ENCODE measurements at places on chromosomes 6 and 20.

GRCh38 chr20:8932192-8933165 is 136.4 kb upstream of the PLCB4 start:
- DNase-seq: no peak

GRCh38 chr6:25757936-25758642 is 3.5 kb downstream of the SLC17A4 start:
- no peak for DNase-seq

- DNase-seq: no peak
Observed at GRCh38 chr6:11853678-11854407, 75.2 kb upstream of the ADTRP start.

- DNase-seq: no peak
Observed at GRCh38 chr6:142307963-142308748, 6.3 kb downstream of the ADGRG6 start.

- DNase-seq: no peak
Observed at GRCh38 chr20:35192118-35192872, 20.4 kb downstream of the PROCR start.

GRCh38 chr6:53440336-53440945 is 91.7 kb upstream of the ELOVL5 start:
- no peak for DNase-seq

DNA sequence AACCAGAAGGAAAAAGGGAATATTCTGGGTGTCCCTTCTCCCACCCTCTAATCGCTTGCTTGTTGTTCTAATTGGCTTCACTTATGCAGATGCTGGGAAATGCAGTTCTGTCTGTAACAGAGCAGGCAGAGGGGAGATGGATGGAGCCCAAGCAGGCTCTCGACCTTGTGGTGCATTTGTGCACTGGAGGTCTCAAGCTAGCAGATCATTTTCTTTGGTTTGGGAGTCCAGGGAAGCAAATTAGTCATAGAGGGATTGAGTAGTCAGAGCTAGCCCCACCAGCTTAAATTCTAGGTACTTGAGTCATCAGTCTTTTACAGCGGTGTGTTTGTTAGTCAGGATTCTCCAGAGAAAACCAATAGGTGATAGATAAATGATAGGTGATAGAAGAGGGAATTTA is 234.7 kb upstream of the ECI2 start:
- DNase-seq: no peak

DNA sequence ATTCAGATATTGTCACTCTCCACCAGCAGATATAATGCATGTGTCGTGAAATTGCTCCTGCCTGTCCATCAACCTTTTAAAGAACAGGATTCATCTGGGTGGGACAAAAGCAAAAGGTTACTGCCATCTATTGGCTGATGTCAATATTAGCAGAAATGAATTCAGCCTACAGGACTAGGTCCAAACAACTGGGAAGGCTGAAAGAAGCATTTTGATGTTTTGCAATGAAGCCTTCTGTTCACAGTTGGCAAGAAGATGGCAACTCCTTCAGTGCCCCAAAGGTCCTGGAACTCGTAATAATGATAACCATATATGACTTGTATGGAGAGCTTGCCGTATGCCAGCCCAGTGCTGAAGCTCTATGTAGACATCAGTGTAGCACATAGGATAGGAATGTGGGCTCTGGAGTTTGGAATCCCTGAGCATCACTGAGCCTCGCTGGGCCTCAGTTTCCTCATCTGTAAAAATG is 7.5 kb downstream of the BCAS1 start:
- peak; percentile 22 for DNase-seq

GRCh38 chr20:37856932-37857660 is 45.8 kb upstream of the VSTM2L start:
- DNase-seq: no peak

DNA sequence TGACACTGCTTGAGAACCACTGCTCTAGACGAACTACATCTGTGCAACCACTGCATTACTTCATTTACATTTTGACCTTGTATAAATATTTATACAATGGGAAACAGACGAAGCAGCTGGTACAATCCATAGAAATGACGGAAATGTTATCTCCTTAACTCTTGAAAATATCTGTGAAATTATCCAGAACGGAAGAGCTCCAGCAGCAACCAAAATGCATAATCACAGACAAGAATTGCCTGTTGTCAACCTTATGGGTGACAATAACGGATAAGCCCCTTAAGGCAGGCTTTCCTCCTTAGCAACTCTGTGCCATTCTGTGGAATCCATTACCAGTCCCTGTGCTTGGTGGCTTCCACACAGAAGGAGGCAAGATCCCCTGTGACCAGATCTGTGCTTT is 115.4 kb downstream of the DTNBP1 start:
- DNase-seq: no peak

DNA sequence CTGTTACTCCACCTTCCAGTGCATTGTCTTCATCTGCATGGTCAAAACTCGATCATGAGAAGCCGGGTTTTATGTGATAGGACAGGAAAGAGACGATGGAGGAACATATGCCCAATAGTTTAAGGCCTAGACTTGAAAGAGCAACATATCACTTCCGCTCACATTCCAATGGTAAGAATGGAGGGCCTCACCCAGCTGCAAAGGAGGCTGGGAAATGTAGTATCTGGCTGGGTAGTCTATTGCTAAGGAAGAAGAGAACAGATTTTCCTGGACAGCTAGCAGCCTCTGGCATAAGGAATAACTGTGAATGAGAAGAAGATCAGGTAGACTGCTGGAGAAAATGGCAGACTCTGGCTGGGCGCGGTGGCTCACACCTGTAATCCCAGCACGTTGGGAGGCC is 19.2 kb downstream of the FITM2 start:
- no peak for DNase-seq

DNA sequence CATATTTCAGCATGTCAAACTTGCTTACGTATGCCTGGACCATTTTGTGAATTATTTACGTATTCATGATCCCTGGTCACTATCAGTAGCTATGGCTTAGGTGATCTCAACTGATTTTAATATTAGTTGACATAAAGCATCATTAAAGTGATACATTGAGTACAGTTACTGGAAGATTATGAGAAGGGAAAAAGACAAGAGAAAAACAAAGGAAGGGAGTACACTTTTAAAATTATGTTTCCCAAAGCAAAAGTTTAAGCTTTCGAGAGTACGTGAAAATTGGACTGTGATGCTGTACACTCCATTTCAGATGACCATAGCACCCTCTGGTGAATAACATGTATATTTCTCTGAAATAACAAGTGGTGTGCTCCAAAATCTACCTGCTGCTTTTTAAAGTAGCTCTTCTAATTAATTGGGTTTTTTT is 215.0 kb upstream of the HSF2 start:
- peak; percentile 8 for DNase-seq

DNA sequence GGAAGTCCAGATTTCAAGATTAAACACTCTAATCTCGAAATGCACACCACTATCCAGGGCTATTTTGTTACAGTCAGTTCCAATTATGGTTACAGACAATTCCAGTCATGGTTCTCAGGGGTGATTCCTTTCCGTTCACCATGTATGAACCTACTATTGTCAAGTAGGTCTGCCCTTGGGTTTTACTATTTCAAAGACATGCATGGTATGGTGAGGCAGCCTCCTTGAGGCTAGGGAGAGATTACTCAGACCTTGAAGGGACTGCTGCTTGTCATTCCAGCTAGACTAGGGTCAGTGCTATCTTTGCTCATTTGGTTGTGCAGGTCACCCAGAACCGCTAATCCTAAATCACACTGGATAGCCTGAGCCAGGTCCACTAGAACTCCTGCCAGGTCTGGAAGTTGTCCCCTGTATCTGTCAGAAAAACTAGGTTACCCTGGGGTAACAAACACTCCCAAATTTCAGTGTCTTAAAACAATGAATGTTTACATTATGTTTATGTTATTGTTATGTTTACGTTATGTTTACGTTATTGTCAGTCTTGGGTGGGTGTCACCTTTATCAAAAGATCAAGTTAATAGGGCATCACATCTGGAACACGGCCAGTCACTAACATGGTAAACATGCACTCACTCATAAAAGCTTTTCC is 41.1 kb upstream of the E2F3 start:
- DNase-seq: no peak

DNA sequence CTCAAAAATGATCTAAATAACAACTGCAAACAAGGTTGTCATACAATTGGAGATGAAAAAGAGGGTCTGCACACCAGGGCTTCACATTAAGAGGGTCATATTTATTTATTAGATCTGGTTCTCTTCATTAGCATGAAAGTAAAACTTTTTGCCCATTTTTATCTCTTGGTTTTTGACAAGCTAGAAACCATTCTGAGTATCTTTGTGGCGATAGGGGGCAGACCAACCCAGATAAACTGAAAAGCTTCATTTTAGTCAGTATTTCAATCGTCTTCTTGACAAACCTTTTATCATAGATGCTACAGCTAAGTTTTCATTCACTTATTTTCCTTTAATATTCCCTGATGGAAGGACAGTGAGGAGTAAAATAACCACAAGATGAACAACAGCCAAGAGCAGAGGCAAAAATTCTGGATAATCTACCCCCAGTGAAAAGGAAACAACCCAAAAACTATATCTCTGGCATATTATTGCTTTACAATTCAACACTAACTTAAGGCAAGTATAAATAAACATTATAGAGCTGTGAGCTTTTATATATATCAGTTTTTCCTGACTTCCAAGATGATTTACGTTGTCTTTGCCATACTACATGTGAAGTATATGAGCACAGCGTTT is 45.2 kb downstream of the THEMIS start:
- DNase-seq: no peak
